Stimulated activated CD4-positive, alpha-beta T cell treated with anti-CD3 and anti-CD28 coated beads, Interleukin-4, amount 100 ng/mL, for 24 hours (primary cell): ENCODE measurements at places on chromosomes 13 and 19.

DNA sequence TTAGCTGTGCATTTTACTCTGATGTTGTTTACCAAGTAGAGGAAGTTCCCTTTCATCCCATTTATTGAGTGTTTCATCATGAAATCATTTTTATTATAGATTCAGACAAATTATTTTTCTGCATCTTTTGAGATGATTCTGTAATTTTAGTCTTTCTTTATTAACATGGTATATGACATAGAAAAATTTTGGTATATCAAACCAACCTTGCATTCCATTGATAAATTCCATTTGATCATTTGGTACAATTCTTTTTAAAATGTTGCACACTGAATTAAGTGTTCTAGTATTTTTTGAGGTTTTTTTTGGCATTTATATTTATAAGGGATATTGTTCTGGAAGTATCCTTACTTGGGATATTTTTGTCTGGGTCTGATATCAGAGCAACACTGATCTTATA, 308.4 kb downstream of the DLEU7 start:
- DNase-seq: no peak

GRCh38 chr13:31115616-31116015, 46.1 kb downstream of the HSPH1 start:
- no peak for DNase-seq

- DNase-seq: no peak
Measured at GRCh38 chr19:38635483-38636399, 11.7 kb upstream of the ACTN4 start.

- no peak for DNase-seq
Measured at GRCh38 chr13:102608974-102609373, 12.2 kb downstream of the TPP2 start.

DNA sequence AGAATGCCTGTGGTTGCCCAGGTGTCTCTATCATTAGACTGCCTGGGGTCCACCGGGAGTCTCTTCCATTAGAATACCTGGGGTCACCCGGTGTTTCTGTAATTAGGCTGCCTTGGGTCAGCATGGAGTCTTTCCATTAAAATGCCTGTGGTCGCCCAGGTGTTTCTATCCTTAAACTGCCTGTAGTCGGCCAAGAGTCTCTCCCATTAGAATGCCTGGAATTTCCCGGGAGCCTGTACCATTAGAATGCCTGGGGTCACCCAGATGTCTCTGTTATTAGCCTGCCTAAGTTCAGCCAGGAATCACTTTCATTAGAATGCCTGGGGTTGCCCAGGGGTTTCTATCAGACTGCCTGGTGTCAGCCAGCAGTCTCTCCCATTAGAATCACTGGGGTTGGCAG, 1492.8 kb downstream of the UQCRFS1 start:
- no peak for DNase-seq

DNA sequence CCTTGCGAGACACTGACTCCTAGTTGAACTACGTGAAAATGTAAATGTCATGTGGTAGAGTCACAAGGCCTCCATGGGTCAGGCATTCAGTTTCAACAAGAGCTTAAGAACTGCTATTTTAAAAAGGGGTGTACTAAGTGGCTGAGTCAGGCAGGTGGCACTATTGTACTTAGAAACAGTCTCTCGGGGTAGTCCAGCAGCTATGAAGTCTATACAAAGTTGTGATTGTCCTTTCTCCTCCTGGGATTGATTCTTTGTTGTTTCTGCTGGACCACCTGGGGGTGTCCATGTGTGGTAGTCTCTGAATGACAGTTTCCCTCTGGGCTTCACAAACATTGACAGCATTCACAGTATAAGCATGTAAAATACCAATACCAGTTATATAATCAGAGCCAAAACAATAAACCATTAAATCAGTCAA, 33.0 kb downstream of the UGGT2 start:
- DNase-seq: no peak

GRCh38 chr13:40547591-40548315, 118.7 kb downstream of the FOXO1 start:
- DNase-seq: no peak

GRCh38 chr19:3099347-3100145, 5.4 kb downstream of the GNA11 start:
- no peak for DNase-seq

DNA sequence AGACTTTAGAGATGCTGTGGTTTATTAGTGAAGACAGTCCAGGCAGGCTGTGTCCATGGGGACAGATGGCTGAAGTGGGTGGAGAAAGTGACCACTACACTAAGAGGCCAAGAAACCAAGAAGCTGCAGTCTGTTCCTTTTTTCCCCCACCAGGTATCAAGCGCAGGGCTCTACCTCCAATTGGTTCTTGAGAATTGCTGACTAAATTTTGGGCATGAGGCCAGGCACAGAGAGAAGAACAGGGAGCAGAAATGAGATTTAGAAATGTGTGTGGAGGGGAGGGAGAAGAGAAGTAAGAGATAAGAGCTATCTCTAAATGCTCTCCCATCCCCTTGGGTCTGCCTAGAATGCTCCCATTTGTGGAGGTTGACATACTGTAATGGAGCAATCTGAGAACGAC, 12.3 kb upstream of the CYSLTR2 start:
- DNase-seq: no peak

- DNase-seq: no peak
Measured at GRCh38 chr13:66273011-66273410, 957.1 kb downstream of the PCDH9 start.

GRCh38 chr13:72839831-72840426, 58.0 kb downstream of the PIBF1 start:
- peak; percentile 41 for DNase-seq

DNA sequence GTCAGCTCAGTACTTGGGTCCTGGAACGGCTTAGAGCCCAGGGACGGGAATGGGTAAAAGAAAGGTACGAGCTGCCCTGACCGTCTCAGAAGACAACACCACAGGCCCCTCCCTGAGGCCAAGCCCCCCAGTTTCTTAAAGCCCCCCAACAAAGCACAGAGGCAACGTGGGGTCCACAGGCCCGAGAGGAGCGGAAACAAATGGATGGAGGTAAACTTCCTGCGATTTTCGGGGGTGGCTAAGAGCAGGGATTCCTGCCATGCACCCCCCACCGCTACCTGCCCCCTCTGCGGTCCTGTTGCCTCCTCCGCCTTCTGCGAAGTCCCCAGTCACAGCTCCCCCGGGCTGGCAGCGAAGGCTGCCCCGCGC, 48.2 kb downstream of the PTPRS start:
- DNase-seq: no peak

DNA sequence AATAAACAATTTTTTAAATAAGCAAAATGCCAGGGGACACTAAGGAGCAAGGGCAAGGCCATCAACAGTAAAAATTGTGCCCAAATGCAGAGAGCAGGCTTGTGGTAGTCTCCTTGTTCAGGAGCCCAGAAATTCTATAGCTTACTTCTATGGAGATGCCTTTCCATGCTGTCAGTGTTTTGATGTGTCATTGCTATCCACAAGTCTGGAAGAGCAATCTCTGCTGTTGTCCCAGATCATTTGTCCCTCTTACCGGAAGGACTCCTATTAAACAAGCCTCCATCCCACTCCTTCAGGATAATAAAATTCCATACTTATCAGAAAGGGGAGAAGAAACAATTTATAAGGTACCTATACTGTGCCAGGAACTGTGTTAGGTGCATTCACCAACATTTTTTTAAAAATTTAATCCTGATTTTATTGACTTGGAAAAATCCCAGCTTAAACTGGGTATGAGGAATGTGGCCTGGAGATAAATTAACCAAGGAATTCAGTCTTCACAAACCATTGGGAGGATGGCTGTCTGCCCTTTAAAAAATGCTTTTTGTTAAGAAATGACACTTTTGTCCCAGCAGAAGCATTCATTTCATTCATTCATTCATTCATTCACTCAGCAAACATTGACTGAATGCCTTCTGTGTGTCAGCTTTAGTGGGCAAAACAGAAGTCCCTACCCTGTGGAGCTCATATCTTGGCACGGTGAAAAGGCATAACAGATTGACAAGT, 26.8 kb upstream of the CYSLTR2 start:
- DNase-seq: no peak

DNA sequence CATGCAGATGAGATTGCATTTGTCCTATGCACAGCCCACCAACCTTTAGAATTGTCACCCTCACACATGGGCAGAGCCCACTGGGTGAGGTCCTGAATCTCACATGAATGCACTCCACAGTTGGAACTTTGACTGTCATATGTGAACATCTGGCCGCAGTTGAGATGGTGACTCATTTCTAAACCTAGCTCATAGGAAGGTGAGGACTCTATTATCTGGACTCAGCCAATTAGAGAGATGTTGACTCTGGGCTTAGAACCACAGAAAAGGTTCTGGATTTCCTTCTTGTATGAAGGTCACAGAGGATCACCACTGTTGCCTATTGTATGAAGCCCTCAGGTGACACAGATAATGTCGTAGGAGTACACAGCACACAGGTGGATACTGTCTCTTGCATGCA, 25.6 kb upstream of the ZNF681 start:
- no peak for DNase-seq

GRCh38 chr13:20673715-20674114, 29.8 kb upstream of the IL17D start:
- no peak for DNase-seq

DNA sequence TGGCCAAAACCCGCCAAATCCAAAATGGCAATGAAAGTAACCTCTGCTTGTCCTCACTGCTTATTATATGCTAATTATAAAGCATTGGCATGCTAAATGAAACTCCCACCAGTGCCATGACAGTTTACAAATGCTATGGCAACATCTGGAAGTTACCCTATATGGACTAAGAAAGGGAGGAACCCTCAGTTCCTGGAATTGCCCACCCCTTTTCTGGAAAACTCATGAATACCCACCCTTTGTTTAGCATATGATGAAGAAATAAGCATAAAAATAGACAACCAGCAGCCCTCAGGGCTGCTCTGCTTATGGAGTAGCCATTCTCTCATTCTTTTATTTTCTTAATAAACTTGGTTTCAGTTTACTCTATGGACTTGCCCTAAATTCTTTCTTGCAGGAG, 269.8 kb downstream of the OLFM4 start:
- no peak for DNase-seq

DNA sequence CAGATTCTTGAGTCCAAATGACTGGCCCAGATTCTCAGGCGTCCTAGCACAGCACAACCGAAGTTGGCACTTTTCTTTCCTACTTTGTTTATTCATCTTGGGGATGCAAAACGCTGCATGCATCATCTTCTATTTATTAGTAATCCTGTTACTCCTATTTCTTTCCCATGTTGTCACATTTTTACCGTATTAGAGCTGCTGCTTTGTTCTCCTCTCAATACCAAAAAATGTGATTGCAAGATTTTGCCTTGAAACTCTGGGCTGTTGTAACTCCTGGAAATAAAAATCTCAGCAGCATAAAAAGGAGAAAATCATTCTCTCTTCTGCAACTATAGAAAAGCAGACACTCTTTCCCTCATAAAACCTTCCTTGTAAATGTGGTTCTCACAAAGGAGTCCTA, 12.9 kb upstream of the IGSF23 start:
- DNase-seq: no peak

- DNase-seq: no peak
Measured at GRCh38 chr13:77514336-77514726, 21.2 kb upstream of the SCEL start.

- no peak for DNase-seq
Measured at GRCh38 chr19:33621811-33622504, at the start of gene CHST8. Gene CHST8 (plus strand): TSS chr19:33621953. CDS start chr19:33689262, 67,309 bp downstream.

DNA sequence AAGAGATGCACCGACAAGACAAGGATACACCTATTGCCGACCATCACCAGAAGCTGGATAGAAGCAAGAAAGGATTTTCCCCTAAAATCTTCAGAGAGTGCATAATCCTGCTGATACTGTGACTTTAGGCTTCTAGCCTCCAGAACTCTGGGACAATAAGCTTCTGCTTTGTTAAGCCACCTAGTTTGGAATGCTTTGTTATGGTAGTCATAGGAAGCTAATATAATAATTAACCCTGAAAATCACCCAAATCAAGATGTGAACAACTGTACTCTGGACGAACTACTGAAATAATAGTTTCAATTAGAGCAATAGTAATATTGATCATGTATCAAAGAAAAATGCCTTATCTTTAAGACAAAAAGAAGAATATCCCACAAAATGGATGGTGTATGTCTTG, 524.6 kb downstream of the EFNB2 start:
- DNase-seq: no peak

DNA sequence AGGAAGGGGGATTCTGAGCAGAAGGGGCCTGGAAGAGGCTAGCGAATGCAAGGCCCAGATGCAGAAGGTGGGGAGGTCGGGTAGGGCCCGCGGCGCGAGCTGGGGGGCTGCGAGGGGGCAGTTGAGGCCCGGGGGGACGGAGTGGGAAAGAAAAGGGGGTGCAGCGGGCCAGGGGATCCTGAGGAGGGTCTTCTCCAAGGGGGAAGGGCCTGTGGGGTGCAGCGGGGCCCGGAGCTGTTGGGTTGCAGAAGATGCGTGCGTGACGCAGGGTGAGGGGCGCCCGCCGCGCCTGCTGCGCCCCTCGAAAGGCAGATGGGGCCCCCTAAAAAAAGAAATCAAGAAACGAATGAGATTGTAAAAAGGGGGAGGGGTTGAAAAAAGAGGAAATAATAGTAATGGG, 313 bp downstream of the ZNF541 start:
- no peak for DNase-seq

DNA sequence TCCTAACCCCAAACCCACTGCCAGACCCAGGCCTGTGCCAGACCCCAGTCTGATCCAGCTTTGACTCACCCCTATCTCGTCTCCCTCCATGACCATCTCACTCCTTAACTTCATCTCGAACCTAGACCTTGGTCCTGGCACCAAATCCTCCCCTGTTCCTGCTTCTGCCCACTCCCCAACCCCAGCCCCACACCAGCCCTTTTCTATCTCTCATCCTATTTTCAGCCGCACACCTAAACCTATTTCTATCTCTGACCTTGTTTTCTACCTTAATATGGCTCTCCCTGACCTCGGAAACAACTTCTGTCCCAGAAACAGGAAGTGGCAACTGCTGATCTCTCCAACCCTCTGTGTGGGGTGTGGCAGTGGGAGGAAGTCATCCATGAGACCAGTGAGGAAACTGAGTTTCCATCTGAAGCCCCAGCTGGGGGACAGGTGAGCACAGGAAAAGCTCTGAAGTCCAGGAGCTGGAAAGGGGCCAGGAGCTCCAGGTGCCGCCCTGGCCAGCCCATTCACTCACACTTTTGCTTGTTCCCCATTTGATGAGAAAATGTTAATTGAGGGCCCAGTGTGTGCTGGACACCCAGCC, 13.7 kb downstream of the PTH2 start:
- DNase-seq: peak; percentile 24

DNA sequence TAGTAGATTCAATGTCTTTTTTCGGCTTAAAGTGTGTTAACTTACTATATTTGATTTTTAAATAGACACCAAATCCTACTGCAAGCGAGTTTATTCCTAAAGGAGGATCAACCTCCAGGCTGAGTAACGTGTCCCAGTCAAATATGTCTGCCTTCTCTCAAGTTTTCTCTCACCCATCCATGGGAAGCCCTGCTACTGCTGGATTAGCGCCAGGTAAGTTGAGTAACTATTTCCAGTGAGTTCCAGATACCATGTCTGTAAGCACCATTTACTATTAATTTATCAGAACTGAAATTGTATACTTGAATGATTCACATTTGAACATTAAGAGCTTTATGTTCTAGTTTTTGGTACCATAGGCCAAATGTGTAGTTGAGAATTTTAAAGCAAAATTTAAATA, 81.8 kb downstream of the PAN3 start:
- DNase-seq: no peak

GRCh38 chr19:38870612-38871011, 7.5 kb downstream of the RINL start:
- DNase-seq: no peak
